Activated CD8-positive, alpha-beta memory T cell treated with anti-CD3 and anti-CD28 coated beads for 1 hour (primary cell): ENCODE measurements at places on chromosomes 11 and 22.

GRCh38 chr11:122633219-122633829 lies 22.2 kb upstream of the UBASH3B start:
- DNase-seq, result no peak

DNA sequence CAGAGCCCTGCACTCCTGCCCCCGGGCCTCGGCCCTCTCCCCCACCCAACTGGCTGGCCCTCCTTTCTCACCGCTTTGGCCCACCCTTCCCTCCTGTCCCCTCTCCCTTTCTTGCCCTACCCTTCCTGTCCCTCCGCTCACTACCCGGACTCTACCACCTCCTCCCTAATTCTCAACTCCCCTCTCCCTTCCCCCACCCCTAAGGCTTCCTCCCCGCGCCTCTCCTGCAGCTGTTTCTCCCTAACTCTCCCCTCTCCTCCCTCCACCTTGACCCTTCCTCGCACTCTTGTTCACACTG lies 421 bp downstream of the SLC15A3 start:
- DNase-seq, result no peak

DNA sequence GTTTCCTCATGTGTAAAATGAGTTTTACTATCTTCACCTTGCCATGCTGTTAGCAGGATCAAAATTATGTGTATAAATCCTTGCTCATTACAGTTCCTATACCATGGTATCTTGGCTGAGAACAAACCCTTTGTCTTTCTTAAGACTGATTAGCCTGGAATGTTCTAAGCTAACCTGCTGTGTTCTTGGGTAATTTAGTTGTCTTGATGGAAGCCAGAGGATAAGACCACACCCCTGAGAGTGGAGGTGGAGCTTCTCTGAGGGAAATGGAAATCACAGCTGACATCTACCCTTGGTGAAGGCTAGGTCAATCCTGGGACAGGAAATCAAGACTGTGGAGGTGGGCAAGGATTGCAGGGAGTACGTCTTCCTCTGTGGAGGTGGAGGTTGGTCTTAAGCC lies 206.1 kb upstream of the ARHGAP20 start:
- no peak for DNase-seq

- DNase-seq, result no peak
Observed at GRCh38 chr11:126949066-126949891, 51.3 kb downstream of the KIRREL3 start.

GRCh38 chr11:1979607-1980006 lies 18.0 kb downstream of the H19 start:
- no peak for DNase-seq

DNA sequence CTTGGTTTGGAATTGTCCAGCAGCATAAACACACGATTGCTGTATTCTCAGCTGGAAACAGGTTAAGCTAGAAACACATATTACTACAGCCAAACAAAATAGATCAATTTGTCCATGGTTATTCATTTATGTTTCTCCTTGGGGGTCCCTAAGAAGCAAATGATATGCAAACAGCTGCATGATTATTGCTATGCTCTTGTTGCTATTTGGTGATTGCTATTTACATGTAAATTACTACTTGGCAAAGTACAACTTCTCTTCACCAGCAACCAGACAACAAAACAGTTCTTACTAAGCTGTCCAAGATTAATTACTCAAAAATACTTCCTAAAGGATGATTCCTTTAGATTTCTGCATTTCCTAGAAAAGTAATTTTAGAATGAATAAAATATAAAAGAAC lies 567.9 kb upstream of the ARHGAP42 start:
- no peak for DNase-seq

DNA sequence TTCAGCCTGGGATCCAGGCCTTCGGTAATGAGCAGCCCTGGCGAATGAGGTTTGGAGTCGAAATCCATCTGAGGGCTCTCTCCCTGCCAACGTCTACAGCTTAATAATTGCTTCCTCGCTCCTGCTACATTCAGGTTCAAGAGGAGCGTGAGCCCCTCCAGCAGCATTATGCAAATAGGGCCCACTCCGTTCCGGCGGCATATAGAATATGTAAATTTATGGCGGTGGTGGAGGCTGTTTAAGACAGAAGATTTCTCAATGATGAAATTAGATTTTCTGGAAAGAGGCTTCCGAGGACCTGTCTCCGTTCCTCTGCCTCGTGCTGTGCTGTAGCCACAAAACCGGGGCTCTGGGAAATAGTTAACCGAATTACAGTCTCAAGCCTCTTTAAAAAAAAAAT lies 402.8 kb downstream of the MIAT start:
- DNase-seq, result no peak

DNA sequence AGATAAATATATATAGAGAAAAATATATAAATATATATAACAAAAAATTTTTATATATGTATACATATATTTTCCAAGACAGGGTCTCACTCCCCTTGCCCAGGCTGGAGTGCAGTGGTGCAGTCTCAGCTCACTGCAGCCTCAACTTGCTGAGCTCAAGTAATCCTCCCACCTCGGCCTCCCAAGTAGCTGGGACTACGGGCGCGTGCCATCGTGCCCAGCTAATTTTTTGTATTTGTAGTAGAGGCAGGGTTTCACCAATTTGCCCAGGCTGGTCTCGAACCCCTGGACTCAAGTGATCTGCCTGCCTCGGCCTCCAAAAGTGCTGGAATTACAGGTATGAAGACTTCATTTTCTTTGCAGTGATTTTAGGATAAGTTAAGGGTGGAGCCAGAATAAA lies 38.9 kb upstream of the SEPTIN5 start:
- DNase-seq, result no peak

DNA sequence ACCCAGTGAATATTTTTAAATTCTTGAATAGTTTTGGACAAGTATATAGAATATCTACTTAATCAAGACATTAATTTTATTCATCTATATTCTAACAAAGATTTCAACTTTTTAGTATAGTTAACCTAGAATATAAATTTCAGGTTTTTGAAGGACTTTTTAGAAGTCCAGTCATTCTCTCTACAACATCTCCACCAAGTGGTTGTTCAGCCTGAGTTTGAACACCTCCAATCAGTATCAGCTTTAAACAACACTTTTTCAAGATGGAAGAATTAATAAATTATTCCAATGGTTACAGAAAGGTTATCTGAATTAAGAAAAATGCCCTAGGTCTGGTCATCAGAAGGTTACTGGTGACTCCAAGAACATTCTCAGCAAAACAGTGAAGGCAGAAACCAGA lies 31.8 kb downstream of the EIF3M start:
- DNase-seq, result no peak

DNA sequence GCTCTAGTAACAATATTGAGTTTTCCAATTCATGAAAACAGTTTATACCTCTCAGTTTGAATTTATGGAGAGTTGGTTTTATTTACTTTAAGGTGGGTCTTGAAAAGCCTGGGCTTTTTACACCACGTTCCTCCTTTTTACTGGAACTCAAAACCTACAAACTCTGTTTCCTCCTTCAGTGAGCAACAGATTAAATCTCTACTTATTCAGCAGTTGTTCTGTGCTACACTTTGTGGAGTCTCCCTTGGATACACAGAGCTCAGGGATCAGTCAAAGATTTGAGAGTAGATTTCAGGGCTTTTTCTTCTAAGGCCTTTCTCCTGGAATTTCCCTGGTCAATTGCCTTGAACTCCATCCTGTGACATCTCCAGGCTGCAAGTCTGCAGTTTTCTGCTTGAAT lies 3.5 kb downstream of the NXPE1 start:
- no peak for DNase-seq

DNA sequence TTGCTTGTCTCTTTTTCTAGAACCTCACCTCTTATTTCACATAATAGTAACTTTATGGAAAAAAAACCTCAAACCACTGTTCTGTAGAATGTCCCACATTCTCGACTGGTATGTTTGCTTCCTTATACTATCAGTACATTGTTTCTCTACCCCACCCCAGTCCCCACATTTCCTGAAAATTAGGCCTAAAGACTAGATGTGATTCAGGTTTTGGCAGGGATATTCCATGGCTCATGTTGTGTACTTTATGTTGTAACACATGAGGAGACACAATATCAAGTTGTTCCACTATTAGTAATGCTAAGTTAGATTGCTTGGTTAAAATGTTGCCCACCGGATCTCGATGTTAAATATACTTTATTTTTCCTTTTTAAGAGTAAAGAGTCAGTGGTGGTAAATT lies 34.7 kb downstream of the DDIAS start:
- no peak for DNase-seq

DNA sequence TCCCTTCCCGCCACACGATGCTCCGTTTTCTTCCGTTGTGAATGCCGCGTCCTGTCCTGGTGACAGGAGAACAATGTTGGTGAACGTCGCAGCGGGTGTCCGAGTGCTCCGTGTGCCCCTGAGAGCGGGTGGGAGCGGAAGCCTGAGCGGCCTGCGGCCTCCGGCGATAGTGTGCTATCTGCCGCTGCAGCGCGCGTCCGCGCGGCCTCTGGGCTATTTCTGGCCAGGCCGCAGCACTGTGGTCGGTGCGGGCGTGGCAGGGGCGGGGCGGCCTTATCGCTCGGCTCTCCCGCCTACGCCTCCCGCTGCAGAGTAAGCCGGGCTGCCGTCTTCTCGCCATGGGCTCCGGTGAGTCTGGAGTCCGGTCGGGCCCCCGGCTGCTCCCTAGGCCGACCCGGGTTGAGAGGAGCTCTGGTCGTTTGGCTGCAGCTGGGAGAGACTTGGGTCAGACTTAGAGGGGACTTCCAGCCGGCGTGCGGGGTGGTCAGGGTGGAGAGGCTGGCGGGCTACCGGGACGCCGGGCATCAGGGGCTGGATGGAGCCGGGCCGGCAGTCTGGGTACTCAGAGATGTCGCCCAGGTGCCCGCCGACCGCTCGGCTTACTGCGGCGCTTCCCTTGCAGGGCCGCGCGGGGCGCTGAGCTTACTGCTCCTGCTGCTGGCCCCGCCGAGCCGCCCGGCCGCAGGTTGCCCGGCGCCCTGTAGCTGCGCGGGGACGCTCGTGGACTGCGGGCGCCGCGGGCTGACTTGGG lies at the start of gene GP1BB:
TSS of gene GP1BB (plus strand) at position 308 of the 751 bp plus-strand sequence. CDS start at position 339, 31 bp downstream.
- DNase-seq, result no peak

DNA sequence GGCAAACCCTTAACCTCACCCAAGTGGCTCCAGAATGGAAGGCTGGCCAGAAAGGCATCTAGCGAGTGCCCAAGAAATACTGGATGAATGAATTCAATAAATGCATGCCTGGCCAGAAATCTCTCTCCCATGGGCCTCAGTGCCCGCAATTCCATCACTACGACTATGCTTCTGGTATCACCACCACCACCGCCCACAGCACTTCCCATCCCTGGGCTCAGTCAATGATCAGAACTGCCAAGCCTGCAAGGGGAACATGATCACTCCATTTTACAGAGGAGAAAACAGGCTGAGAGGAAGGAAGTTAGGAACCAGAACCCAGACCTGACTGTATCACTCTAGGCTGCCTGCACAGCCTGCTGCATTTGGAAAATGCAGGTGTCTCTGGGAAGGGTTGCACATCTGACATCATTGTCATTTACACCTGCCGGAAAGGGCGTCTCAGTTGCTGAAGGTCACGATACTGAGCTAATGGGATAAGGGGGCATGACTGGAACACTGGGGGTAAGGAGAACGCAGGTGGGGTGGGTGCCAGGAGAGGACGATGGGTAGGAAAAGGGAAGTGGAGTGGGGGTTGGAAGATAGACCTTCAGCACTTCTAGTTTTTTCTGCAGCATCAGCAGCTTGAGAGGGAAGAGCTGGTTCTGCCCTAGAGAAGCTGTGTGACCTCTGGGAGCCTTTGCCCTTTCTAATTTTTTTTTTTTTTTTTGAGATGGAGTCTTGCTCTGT lies 3.2 kb downstream of the GPR152 start:
- no peak for DNase-seq

- DNase-seq, result no peak
Observed at GRCh38 chr11:120994091-120994859, 29.6 kb upstream of the TBCEL start.

DNA sequence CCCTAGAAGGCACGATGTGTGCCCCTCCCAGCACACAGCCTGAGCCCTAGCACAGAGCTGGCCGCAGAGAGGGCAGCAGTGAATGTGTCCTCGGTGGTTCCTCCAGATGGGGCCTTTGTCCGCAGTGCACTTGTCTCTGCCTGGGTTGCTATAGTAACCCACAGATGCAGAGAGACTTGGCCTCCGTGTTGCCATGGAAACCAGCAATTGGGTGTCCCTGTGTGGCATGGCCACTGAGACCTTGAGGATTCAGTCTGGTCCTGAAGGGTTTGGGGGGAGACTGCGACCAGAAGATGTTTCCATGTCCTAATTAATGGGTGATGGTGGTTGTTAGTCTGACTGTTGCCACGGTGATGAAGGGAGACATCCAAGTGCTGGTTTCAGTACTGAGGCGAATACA lies 42.6 kb upstream of the TUB start:
- no peak for DNase-seq

DNA sequence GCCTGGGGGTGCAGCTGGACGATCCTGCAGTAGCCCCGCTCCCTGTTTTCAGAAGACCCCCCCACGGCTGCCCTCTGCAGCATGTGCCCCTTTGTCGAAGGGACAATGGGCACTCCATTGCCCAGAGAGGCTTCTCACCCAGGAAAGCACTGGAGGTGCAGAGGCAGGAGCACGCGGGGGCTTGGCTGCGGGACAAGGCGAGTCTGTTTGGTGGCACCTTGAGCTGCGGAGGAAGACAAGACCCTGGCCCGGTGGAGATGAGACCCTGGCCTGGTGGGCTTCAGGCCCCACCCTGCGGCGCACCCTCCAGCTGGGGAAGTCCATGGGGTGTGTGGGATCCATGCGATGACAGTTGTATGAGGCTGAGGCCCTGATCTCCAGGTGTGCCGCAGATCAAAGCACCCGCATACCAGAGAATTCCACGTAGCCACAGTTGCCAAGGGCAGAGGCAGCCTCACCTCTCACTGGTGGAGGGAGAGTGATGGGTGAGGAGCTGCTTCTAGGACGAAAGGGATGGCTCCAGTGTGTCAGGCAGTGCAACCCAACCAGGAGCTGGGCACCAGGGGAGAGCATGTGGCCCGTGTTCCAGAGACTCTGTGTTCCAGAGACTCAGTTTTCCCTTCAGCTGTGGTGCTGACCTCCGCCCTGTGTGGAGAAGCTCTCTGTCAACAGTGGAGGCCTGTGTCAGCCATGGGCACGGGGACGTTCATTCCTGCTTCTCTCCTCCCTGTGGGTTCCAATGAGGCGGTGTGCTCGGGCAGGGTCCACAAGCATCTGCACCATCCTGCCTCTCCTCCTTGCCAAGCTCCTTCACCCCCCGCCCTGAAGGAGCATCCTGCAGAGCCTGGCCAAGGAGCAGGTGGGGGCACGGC lies 10.0 kb downstream of the TBX1 start:
- no peak for DNase-seq

DNA sequence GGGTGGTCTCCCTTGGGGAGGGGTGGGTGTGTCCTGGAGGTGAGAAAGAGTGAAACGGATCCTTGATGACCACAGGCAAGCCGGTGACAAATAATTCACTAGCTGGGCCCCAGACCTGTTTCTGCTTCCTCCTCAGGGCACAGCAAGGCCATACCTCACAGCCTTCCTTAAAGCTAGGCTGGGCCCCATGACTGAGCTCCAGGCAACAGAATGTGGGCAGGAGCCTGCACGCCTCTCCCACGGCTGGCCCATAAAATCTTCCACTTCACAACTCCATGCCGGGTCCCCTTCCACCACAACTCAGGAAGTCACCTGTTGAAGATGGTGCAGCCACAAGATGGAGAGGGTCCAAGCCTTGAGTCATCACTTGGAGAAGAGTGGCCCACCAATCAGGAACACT lies 23.9 kb downstream of the SLC22A12 start:
- no peak for DNase-seq
